ENCODE measurements at places on chromosomes 4 and X.

DNA sequence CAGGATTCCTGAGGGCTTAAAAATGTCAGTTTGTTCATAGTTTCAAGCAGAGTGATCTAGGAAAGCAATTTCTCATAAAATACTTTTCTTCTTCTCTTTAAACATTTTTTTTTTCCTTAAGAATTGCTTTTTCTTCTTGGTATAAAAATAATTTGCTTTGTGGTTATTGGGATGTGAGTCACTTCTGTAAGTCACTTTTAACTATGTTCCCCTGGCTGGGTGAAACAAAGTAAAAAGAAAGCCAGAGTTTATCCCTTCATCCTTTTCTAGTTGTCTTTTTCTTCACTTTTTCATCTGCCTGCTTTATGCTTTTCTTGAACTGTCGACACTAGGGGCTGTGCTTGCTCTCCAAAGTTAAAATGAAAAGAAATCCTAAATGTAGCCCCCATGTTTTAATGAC, 33.5 kb downstream of the ARSJ start:
- DNase-seq = no peak

GRCh38 chr4:96035727-96036126, 195.8 kb downstream of the PDHA2 start:
- DNase-seq = no peak

- DNase-seq = no peak
Observed at GRCh38 chr4:76802236-76803021, 95.5 kb downstream of the SOWAHB start.

GRCh38 chrX:48606091-48606490, 8.8 kb downstream of the WDR13 start:
- DNase-seq = no peak

All from T-helper 1 cell (primary cell).